ENCODE measurements at places on chromosomes 3 and 15.

- no peak for DNase-seq
These were observed 28.2 kb downstream of the MBNL1 start for GRCh38 chr3:152296971-152297370.

DNA sequence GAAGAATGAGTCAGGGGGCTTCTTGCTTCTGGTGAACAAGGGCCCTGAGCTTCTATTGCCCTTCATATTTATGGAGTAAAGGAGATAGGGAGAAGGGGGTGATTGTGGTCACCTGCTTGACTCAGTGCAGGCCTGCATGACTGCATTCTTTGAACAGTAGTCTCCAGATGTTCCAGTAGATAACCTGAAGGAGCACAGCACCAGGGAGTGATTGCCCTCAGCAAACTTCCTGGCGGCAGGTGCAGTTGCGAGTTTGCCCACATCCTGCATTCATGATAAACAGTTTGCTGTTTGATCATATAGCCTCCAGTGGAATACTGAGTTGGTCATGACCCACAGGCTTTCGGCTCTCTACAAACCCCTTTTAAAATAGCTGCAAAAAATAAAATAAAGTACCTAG is 1632.7 kb downstream of the OTOL1 start:
- DNase-seq, result no peak

GRCh38 chr3:62818347-62818746 is 56.9 kb downstream of the CADPS start:
- DNase-seq, result no peak

DNA sequence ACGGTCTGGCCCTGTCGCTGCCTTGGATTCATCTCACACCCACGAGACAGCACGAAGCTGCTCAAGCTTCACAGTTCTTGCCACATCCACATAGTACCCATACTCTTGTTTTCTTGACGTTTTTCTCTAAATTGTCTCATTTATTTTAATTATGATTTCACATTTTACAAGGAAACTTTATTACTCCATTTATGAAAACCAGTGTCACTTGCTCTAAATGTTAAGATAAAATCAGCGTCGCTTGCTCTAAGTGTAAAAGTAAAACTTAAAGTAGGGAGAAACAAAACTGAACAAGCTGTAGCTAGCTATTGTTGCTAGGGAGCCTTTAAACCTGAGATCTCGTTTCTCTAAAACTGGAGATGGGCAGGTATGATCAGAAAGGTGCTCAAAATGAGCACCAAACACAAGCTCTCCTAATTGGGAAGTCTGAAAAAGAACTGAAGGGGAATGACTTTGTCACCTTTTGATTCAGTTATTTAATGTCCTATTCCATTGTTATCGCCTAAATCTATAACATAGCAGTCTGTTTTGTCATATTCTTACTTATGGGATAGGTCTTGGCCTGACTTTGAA is 680 bp downstream of the IFT122 start:
- peak; percentile 46 for DNase-seq

- no peak for DNase-seq
These were observed 805 bp upstream of the RGMA start for GRCh38 chr15:93089727-93090305.

DNA sequence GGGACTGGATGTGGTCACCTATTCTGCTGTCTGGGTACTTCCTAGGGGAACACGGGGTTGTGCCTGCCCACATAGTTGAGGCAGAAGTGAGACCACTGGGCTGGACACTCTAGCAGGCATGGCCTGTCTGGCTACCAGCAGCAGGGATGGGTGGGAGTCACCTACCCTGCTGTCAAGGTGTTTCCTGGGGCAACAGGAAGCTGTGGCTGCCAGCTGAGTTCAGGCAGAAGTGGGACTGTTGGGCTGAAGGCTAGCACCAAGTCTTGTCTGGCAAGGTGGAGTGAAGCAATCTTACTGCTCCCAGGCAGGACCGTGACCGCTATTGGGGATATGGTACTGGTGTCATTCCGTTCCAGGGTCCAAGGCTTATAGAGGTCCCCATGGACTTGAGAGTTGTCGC is 20.3 kb upstream of the ZDHHC23 start:
- no peak for DNase-seq

- DNase-seq, result no peak
These were observed at the start of gene FBXL2 for GRCh38 chr3:33277193-33277882. Gene FBXL2 (plus strand): TSS chr3:33277442. CDS start chr3:33277513, 71 bp downstream.

GRCh38 chr15:88651971-88652370 is 13.2 kb downstream of the ISG20 start:
- no peak for DNase-seq

- DNase-seq, result no peak
These were observed 52.1 kb downstream of the LSM3 start for GRCh38 chr3:14230729-14231128.

- DNase-seq, result no peak
These were observed 2.7 kb upstream of the ISL2 start for GRCh38 chr15:76333720-76334437.

DNA sequence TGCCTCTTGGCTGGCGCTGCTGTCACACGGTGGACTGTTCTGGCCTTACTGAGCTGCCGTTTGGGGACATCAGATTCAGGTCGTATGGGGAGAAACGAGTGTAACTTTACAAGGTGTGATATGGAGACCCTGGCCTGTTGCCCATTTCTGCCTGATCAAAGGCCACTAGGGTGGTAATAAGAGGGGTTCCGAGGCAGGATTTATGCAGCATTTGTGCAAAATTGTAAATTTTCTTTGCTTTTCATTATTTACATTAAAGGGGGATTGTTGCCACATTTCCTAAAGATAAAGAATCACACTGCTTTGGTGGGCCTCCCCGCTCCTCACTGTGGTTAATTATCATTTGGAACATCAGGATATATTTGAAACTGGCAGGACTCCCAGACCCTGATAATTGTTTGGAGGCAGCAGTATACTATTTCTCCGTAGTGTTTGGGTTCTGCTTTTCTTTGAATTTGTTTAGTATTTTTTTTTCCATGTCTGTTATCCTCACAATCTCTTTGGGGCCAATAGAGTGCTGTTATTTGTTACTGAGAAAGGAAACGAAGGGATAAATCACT is 891 bp downstream of the NXPE3 start:
- DNase-seq, result peak; percentile 23

GRCh38 chr3:184004476-184004875 is 13.2 kb downstream of the ABCC5 start:
- DNase-seq, result no peak
